ENCODE measurements at places on chromosomes 1 and 21.

- DNase-seq, result no peak
Observed at GRCh38 chr1:36349839-36350238, 26.4 kb upstream of the EVA1B start.

GRCh38 chr1:161915051-161915503 lies 108.6 kb downstream of the OLFML2B start:
- no peak for DNase-seq

DNA sequence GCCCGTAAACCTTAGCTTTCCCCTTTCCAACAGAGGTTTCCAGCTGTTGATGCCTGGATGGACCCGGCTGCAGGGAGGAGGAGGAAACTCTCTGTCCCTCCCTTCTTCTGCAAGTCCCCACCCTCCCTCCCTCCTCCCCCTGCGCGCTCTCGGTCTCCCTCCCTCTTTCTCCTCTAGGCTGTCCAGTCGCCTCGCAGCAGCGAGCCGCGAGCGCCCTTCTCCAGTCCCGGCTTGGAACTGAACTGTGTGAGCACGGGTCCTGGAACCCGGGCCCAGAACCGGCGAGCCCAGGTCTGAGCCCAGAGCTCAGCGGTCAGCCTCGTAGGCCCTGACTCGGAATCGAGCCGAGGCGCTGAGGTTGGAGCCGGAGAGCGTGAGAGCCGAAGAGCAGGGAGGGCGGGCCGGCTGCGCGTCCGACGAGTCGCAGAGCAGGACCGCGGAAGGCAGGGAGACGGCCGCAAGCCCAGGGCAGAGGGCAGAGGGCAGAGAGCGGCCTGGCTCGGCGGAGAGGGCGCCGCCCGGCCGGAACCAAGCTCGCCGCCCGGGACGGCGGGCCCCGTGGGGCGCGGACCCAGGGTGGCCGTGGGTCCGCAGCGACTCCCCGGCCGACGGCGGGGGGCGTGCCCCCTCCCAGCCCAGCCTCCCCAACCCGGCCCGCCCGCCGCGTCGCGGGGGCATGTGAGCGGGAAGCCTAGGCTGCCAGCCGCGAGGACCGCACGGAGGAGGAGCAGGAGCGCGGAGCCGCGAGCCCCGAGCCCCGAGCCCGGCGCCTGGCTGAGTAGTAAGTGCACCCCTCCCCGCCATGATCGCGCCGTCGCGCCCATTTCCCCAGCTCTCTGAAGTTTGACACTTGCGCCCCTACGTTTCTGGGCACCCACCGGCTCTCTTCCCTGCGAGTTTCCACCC lies at the start of gene SOX13:
Gene SOX13, plus strand, starts transcription at position 185 of the 906 bp plus-strand sequence. CDS start 39,801 bp downstream, outside the sequence.
- DNase-seq, result no peak

- no peak for DNase-seq
Observed at GRCh38 chr21:35451276-35451675, 402.2 kb upstream of the RUNX1 start.

- DNase-seq, result no peak
Observed at GRCh38 chr1:48943826-48944225, 167.1 kb upstream of the BEND5 start.

DNA sequence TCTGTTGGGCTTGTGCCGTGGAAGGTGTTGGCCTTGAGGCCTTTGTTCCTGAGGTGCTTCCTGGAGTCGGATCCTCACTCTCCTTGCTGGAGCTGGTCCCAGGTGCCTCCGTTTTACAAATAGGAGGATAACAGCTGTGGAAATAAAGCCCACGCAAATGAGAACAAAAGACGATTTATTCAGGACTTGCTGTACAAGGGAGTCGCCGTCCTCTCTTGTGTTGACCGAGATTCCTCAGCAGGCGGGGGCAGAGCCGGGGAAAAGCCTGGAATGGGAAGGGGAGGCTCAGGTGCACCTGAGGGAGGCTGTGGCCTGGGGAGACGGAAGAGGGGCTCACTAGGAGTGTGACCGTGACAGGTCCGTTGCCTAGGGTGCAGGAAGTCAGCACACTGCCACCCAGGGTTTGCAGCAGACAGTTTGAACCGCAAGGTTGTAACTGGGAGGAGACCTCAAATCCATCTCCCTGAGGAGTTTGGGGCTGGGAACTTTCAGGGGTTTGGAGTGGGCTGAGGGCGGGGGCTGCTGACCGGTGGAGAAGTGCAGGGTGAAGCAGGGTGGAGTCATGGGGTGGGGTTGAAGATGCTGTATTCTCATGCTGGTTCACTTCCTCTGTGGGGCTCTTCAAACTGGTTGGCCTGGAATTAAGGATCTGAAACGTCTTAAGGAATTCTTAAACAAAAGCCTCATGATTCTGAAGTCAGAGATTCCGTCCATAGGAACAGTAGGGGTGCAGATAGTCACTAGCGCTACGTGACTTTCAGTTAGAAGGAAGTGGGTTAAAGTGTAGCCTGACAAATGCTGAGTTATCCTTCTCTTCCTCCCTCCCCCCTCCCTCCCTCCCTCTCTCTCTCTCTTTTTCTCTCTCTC lies 2.6 kb upstream of the CSTB start:
- no peak for DNase-seq

DNA sequence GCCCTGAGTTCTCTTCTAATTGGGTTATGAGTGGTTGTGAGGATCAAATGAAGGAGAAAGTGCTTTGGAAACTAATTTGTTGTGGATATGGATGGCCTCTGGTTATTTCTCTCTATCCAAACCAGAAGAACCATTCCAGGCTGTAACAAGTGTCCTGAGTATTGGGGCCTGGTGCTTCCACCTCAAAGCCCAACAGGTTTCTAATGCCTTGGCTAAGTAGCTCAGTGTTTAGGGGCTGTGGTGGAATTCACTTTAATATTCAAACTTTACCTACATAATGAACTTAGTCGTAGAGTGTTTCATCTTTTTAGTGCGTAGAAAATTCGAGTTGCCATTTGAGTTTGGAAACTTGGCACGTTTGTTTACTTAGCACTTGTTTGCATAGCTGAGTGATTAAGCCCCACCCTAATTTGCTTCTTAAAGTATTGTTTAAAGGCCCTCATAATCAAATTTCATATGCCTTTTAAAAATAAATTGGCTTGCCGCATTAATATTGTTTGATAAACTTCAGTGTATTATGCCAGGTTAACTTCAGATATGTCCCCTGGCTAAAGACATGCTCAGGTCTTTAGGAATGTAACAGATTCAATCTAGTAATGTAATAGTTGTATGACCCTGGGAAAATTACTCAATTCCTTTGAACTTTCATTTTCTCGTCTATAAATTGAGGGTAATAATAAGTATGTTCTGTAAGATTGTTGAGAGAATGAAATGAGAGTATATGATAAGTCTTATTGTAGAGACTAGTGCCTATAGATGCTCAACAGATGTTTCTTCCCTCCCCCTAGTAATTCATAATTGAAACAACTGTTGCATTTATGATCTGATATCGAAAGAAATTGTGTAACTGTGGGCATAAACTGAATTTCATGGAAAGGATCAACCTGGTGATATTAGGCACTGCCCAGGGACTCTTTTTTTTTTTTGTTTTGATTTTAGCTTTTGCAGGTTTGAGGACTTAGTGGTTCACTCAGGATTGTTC lies 1.6 kb downstream of the AGO4 start:
- DNase-seq, result no peak

DNA sequence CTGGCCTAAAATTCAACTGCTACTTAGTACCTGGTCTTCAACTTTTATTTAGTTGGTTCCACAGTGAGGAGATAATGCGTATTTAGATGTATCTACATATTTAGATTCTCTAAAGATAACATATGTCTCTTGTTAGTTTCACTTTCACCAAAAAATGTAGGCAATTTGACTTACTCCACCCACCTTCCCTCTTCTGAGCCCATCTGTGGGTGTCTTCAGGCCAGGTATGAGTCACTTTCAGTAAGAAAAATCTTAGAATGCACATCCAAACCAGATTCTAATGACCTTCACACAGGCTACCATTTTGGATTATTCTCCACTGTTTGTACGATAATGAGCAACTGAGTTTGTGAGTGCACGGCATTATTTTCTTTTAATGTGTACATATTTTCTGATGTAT lies 501.7 kb downstream of the NEGR1 start:
- DNase-seq, result no peak

DNA sequence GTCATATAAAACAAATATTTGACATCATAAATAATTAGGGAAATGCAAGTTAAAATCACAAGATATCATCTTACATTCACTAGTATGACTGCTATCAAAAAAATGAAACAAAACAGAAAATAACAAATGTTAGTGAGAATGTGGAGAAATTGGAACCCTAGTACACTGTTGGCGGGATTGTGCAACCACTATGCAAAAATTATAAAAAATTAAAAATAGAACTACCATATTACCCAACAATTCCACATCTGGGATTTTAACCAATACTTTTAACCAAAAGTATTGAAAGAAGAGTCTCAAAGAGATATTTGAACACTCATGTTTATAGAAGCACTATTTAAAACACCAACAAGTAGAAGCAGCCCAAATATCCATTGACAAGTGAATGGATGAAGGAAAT lies 797.2 kb upstream of the ADAMTS5 start:
- no peak for DNase-seq

DNA sequence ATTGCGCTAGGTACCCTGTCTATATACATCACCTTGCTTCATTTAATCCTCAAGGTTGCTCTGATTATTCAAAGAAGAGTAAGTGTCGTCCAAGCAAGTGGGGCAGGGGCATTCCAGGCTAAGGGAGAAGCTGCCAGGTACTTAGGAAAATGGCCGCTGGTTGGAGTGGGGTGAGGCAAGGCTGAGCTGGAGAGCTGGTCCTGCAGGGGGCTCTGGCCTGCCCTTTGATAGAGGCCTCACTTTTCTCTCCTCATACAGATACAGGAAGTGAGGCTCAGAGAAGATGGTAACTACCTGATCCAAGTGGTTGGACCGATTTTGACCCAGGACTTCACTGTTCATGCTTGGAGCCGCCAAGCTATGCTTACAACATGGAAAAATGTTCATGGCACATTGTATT lies 86.9 kb upstream of the ZBTB40 start:
- no peak for DNase-seq

DNA sequence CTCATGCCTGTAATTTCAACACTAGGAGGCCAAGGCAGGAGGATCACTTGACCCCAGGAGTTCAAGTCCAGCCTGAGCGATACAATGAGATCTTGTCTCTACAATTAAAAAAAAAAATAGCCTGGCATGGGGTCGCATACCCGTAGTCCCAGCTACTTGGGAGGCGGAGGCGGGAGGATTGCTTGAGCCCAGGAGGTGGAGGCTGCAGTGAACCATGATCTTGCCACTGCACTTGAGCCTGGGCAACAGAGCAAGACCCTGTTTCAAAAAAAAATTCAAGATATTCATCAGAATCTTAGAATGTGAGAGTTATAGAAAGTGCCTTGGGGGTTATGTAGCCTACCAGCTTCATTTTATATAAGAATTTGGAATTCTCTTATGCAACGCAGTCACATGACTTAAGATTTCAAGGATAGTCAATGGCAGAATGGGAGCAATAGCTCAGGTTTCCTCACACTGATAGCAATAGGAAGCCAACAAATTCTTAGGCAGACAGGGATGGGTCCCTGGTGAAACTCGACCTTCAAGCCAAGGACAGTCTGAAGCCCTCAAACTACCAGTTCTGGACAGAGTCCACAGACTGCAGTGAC lies 462.5 kb downstream of the SETD4 start:
- DNase-seq, result no peak

DNA sequence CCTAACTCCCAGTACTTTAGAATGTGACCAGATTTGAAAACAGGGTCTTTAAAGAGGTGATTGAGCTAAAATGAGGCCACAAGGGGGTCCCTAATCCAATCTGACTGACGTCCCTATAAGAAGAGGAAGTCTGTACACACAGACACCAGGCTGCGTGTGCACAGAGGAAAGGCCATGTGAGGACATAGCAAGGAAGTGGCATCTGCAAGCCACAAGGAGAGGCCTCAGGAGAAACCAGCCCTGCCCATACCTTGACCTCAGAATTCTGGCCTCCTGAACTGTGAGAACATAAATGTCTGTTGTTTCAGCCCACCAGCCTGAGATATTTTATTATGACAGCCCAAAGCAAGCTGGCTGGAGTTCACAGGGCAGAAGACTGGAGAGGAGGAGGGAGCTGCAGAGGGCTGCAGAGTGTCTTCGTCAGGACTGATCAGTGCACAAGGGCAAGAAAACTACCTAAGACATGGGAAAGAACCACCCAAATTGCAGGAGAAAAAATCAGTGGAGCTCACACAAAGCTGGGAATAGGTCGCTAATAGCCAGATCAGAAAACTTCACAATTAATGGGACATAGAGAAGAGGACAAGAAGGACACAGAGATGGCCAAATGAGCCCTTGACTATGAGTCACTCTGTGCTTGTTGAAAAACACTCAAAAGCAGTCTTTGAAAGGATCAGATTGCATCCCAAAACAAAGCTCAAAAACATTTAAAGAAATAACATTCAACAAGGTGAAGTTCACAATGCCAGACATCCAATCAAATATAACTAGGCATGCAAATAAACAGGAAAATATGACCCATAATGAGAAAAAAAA lies 14.1 kb upstream of the WNT9A start:
- no peak for DNase-seq

- DNase-seq, result no peak
Observed at GRCh38 chr1:103254691-103255090, 146.4 kb upstream of the COL11A1 start.

DNA sequence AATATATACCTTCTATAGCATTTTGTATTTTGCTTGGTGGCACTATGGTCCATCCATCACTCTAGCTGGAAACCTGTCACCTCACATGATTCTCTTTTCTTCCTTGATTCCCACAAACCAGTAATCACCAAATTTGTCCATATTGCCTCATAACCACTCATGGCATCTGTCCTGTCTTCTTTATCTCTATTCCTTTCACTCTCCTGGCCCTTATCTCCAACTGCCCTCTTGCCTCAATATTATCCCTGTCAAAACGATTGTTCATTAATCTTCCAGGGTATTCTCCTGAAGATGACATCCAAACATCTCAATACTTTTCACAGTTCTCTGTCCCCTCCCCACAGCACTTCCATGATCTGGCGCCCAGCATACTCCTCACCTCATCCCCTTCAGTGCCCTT lies 46.1 kb downstream of the WDR64 start:
- no peak for DNase-seq

DNA sequence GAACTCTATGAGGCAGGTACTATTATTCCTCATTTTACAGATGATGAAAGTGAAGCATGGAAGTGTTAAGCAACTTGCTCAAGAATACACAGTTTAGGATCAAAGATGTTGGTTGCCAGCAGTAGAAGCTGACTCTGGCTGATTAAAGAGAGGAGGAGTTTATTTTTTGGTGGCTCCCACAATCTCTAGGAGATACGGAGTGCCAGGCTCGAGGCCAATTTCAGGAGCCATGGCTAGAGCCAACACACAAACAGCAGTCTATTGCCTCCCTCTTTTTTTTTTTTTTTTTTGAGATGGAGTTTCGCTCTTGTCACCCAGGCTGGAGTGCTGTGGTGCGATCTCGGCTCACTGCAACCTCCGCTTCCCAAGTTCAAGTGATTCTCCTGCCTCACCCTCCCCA lies 19.6 kb downstream of the TTF2 start:
- no peak for DNase-seq

- DNase-seq, result no peak
Observed at GRCh38 chr1:20878799-20879198, 91.7 kb upstream of the HP1BP3 start.

- no peak for DNase-seq
Observed at GRCh38 chr1:65630855-65631254, 161.8 kb upstream of the PDE4B start.

DNA sequence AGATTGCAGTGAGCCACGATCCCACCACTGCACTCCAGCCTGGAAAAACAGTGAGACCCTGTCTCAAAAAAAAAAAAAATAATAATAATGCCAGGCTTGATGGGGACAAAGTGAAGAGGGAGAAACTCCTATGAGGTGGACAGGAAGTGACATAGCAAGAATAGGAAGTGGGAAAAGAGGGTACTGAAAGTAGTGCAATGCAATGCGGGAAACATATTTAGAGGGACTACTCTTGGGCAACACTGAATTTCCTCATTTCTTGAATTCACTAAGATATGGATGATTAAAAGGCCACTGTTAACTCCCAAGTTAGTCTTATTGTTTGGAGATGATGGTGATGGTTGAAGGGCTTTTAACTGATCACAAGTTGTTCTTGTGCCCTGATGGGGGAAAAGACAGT lies 21.6 kb upstream of the KCNA2 start:
- no peak for DNase-seq
